ENCODE measurements at places on chromosomes 16 and 17.

- no peak for DNase-seq
Measured at GRCh38 chr16:78275420-78275819, 176.0 kb downstream of the WWOX start.

DNA sequence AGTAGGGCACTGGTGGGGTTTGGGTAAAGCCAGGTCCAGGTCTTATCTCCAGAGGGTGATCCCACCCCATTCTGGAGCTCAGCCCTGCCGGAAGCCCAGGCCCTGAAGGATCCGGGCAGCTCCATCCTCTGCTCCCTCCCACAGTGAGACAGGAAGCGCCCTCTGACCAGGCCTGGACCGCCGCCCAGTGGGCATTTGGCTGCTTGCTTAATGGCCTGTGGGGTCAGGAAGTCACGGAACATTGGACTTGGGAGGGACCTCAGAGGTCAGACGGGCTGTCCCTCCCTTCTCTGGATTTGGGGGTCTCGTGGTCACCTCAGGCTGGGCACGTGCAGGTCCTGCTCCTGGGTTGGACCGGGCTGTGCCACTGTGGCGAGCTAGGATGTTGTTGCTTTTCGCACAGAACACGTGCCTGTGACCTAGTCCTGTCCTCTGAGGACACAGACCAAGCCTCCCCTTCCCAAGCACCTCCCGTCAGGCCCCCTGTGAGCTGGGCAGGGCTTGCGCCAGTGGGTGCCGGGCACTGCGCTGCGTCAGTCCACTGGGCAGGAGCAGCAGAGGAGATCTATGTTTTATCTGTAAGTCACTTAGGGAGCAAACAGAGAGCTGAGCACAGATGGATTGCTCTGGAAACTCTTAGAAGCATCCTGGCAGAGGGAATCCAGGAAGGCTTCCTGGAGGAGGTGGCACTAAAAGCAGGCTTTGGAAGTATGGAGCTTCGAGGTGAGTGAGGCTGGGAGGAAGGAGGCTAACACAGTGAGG lies 49.4 kb upstream of the GSE1 start:
- DNase-seq, result no peak

DNA sequence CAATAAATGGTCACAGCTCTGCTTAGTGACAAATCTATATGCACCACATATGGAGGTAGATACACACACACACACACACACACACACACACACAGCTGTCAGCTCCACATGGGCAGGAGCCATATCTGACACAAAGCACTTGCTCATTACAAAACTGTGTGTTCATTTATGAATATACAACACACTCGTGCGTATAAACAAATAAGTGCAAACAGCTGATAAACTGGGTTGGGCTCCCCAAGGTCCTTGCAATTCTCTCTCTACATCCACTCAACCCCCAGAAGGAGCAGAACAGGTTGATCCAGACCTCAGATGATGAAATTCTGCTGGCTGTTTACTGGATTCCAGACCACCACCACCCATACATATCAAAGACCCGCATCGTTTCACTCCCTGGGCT lies 140.7 kb downstream of the XYLT1 start:
- DNase-seq, result no peak

DNA sequence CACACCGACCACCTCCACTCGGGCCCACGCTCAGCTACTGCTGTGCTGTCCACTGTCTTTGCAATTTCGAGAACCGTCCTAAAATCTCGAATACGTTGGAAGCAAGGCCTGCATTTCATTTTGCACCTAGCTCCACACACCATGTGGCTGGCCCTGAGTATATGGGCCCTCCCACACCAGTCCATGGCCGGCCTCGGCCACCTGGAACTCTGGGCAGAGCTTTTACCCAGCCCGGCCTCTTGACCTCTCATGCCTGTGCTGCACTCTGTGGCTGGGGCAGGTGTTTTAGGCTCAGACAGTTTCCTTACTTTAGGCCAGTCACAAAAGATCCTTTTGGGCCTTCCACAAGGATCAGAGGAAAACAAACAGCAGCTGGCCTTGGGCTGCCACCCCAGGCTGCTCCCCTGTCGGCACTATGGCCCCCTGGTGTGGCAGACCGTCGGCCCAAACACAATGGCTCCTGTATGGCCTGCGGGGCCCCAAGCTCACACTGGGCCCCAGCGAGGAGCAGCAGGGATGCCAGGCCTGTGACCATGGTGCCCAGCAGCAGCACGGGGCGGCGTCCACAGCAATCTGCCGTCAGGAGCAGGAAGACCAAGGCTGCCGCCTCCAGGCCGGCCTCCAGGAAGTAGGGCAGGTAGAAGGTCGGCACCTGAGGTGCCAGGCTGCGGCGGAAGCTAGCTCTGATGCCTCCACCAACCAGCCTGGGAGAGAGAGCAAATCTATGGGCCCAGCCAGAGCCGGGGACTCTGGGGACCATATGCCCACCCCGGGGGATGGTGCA lies 2.5 kb downstream of the SLC22A31 start:
- no peak for DNase-seq

GRCh38 chr17:9226794-9227135 lies 205.5 kb downstream of the NTN1 start:
- DNase-seq, result no peak

- DNase-seq, result no peak
Measured at GRCh38 chr17:78954684-78955083, 25.0 kb downstream of the LGALS3BP start.

DNA sequence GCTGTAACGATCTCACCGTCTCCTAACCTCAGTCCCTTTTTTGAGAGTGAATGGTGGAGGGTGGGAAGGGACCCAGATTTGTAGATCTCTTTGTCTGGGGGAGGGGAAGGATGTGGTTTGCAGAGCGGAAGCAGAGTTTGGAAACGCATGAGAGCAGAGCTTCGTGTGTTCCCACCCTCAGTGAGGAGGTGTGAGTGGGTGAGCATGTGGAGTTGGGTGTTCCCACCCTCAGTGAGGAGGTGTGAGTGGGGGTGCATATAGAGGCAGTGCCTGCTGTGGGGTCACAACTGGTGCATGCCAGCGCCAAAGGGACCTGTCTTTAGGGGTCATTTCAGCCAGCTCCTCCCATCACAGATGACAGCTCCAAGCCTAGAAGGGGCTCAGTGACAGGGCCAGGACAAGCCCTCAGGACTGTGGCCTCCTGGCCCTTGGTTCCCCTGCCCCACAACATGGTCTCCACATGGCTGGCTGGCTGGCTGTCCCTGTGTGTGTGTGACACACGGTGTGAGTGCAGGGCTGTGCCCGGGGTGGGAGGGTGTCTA lies 1.8 kb upstream of the CISD3 start:
- peak; percentile 46 for DNase-seq

DNA sequence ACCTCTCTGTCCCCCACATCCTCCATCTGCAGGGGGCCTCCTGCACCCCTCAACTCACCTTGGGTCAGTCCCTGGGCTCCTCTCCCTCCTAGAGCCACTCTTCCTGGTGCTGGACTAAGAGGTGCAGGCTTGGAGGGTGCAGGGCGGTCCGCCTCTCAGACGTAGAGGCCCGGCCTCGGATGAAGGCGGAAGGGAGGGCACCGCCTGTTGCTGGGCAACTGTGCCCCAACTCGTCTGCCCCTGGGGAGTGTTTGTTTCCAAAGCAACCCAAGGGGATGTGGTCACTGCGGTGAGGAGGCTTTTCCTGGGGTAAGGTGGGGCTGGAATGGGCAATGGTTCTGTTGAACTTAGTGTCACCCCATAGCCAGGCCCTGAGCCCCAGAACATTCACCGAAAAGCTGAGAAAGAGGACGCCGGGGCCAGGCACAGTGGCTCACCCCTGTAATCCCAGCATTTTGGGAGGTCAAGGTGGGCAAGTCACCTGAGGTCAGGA lies at the start of gene C16orf54:
Gene C16orf54 (minus strand): TSS at position 138 of the 493 bp plus-strand sequence. CDS start 1,039 bp downstream, outside the sequence.
- DNase-seq, result peak; percentile 81

DNA sequence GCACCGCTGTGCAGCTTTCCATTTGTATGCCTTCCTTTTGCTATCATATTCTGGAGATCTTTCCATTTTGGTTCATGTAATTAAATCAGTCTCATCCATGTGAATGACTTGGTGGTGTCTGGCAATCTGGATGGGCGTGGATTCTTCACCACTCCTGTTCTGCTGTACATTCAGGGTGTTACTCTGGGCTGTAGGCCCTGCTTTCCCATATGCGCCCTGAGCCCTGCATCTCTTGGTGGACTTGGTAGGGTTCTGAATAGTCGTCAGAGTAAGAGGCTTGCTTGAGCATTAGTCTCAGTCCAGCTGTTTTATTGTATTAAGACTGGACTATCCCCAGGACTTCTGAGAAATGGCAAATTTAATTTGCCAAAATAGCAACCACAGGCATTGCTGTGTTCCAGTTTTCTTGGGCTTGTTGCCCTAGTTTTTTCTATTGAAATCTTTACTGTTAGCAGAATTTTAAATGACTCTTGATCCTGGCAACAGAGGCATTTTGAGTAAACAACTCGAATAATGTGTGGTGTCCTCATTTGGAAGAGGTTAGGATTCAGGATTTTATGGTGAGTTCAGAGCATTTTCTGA lies 14.9 kb downstream of the BANP start:
- DNase-seq, result no peak

GRCh38 chr16:60945225-60945624 lies 1091.0 kb downstream of the CDH8 start:
- no peak for DNase-seq

DNA sequence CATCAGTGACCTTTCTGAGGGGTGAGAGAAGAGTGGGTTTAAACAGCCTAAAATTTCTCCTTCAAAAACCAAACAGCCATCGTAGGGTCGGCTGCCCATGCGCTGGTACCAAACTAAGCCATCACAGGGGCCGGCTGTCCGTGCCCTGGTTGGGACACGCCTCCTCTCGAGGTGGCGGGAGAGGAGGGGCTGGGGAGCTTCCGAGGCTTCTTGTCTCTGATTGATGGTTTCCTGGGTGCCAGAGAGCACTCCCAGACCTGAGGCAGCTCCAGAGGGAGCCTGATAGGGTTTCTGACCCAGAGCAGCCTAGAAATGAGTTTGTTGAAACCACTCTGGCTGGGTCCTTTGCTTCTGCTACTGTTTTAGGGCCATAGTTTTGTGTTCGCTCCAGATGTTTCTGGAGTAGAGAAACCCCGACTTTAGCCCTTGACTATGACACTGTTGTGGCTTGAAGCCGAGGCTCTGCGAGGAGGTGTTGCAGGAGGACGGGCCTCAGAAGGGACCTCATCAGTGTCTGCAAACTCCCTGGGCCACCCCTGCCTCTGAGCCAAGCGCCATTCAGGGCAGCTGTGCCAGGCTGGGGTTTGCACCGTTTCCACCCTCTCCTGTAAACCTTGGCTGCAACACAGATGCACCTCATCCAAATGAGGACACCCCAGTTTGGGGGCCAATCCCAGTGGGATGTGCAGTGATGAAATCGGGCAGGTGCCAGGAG lies 6.2 kb downstream of the ZNF276 start:
- DNase-seq, result no peak

DNA sequence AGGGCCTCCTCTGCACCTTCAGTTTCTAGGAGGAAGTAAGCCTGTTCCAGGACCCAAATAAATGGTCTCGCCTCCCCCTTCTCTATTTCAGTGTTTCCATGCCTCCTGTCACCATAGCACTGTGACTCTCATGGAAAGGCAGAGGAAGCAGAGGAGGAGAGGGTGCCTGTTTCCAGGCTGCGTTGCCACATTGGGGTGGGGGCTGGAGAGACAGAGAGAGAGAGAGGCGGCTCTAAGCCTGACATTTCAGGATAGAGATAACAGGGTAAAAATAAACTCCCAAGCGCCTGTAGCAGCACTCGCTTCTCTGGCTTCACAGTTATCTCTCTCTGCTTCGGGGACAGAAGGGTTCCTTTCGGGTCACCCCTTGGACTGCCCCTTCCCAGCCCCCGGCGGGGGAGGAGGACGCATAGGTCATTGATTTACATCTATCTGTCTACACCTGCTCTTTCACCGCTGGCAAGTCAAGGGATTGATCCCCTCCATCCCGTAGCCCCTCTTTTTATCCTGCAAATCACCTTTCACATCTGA lies 71.2 kb upstream of the MRTFB start:
- DNase-seq, result no peak

DNA sequence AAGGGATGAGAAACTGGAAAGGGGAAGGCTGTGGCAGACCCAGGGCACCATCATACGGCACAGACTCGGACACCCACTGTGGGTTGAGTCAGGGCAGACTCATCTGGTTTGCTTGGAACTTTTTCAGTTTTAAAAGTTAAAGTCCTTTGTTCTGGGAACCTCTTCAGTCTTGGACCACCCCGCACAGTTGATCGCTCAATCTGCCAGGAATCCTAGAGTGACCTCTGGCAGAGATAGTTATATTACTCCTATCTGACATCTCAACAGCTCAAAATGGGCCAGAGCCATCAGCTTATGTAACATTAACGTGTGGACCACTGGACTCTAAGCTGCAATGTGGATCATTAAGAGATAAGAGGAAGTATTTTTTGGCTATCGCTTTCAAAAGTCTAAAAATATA lies 164.3 kb downstream of the ABCA8 start:
- no peak for DNase-seq

- DNase-seq, result no peak
Measured at GRCh38 chr16:25390761-25391160, 133.1 kb upstream of the ZKSCAN2 start.

DNA sequence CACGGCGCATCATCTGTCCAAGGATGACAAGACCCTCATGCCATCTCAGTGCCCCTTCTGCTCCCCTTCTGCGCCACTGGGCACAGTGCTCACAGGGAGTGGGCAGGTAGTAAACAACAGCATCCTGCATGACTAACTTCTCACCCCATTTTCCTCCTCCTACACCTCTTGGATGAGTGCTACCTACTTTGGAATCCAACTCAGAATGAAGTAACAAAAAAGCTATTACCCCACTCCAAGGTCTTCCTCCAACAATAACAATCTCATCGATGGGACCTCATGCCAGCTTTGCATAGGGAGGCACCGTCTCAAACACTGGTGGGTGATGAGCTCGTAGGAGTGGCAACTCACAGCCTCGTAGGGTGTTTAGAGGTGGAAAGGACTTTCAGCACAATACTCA lies 98.6 kb upstream of the RCVRN start:
- DNase-seq, result no peak

DNA sequence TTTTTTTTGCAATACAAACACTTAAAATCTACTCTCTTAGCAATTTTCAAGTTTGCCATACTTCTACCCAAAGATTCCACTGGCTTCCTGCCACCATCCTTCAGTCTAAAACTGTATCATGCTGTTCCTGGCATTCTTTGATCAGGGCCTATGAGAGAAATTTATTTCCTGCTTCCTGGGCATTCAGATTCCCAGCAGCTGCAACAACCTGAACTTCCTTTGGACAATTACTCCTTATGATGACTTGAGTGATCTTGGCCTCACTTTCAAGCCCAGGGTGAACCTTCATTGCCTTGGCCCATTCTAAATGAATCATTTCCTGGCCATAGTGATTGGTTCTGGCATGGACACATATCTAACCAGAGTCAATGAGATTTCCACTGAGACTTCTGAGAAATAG lies 18.0 kb upstream of the MON1B start:
- no peak for DNase-seq

DNA sequence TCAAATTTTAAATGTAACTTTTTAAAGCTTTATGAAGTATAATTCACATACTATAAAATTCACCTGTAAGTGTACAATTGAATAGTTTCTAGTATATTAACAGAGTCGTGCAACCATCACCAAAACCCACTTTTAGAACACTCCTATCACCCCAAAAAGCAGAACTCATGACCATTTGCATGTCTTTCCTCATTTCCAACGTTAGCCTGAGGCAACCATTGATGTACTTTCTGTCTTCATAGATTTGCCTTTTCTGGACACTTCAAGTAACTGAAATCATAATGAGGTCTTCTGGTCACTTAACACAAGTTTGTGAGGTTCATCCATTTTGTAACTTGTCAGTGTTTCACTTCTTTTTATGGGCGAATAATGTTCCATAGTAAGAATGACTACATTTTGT lies 33.2 kb downstream of the METTL16 start:
- DNase-seq, result no peak

- DNase-seq, result no peak
Measured at GRCh38 chr16:49594685-49595498, 221.3 kb downstream of the C16orf78 start.

Measured in activated T-helper 9 cell treated with anti-CD3 and anti-CD28 coated beads, Interleukin-2, amount 50 U/mL, for 16 hours (primary cell).